Left hindlimb (tissue), 1 donor: ENCODE measurements at places on chromosomes 6 and 20.

DNA sequence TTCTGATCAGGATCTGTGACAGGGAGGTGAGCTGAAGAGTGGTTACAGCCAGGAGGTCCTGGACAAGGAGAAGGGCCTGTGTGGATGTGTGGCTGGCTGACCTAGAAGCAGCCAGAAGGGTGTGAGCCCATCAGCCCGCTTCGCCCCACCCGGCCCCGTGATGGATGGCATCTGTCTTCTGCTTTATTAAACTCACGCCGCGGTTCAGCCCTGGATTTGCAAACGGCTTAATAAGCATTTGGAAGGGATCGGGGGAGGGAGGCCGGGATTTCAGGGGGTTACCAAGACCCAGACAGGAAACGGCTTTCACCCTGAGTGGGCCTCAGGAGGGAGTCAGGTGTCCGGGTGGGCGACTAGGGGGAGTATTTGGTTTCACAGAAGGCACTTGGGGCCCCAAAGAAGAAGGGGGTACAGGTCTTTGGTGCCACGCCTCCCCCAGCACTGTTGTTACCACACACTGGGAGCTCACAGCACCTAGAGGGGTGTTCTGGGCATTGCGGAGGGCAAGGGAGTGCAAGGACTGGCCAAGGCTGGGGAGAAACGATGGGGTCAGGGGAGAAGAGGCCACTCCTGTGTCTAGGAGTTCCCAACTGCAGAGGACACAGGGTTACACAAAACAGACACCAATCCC, 53.8 kb upstream of the FOXP4 start:
- DNase-seq: no peak

GRCh38 chr6:70282919-70283461, 19.9 kb downstream of the COL9A1 start:
- peak; percentile 45 for DNase-seq

- DNase-seq: no peak
Observed at GRCh38 chr6:136860043-136860442, 37.7 kb downstream of the PEX7 start.

DNA sequence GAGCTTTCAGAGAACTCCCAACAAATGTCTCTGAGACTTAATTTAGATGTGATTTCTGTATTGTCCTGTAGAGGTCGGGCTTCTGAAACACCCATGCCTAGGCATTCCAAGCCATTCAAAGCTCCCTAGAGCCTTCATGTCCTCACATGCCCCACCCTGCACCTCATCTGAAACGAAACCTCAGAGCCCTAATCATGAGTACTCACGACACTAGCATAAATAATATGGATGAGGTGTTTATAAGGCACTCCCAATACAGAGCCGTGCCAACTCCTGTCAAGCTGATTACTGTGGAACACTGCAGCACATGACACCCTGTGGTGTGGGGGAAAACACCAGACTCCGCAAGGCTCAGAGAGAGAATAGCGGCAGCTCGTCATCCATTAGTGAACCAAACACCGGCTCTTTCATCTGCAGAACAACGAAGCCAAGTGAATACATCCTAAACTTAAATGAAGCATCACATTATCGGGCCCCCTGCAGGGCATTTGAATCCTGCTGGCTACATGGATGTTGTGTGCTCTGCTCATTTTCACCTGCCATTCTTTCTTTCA, 83.8 kb downstream of the FNDC1 start:
- DNase-seq: no peak

DNA sequence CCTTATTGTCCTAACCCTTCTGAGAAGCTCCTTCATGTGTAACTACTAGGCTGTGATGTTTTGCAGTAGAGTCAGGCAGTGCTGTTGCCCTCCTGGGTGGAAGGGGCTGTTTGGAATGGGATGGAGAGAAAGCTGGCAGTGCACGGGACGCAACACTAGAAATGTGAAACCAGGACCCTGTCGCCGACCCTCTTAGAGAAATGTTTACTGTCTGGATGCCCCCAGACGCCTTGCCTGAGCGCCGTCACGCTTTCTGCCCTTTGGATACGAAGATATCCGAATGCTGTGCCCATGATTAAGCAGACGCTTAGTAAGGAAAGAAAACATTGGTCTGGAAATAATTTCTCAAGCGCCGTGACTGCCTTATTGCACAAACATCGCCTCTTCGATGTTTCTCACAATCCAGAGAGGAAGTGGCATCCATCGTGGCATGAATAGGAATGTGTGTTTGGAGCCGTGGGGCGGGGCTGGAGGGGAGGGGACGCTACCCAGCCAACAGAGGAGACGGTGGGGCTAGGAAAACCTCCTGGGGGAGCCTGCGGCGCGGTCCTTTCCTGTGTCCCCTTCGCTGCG, 661 bp upstream of the PPP1R14C start:
- peak; percentile 66 for DNase-seq

- DNase-seq: no peak
Observed at GRCh38 chr6:2558861-2559801, 191.6 kb downstream of the MYLK4 start.
